ENCODE measurements at places on chromosomes 11 and 22. TPM values are rescaled to one million over a fixed set of nuclear protein-coding genes. Genes with fewer than 3 reads are reported as not detected.

Gene TSKU
- 8.2 TPM for total RNA-seq

Gene MUC15
- total RNA-seq, result not detected

Gene OR8A1
- total RNA-seq, result not detected

Gene YPEL4
- total RNA-seq, result not detected

Gene NAALAD2
- not detected for total RNA-seq

Gene AP1B1
- 49.3 TPM for total RNA-seq

Gene PGAP2
- 8.9 TPM for total RNA-seq

Gene KDELR3
- 39.8 TPM for total RNA-seq

Gene CASP12
- total RNA-seq, result not detected

Gene TUBA8
- 0.46 TPM for total RNA-seq

Gene CNGA4
- not detected for total RNA-seq

Gene ACAD8
- total RNA-seq, result 14.9 TPM

Gene ZNF280B
- 1.1 TPM for total RNA-seq

All from MG63 (cell line).